ENCODE measurements at places on chromosomes 7 and 10.

GRCh38 chr10:120392671-120393079 is 64.4 kb upstream of the PLPP4 start:
- no peaks in the 10 kb centered on the region for H3K27me3 ChIP-seq
- H3K27ac ChIP-seq: no peak overlapping the region
- no peaks in the 10 kb centered on the region for H3K36me3 ChIP-seq
- no peak for DNase-seq

DNA sequence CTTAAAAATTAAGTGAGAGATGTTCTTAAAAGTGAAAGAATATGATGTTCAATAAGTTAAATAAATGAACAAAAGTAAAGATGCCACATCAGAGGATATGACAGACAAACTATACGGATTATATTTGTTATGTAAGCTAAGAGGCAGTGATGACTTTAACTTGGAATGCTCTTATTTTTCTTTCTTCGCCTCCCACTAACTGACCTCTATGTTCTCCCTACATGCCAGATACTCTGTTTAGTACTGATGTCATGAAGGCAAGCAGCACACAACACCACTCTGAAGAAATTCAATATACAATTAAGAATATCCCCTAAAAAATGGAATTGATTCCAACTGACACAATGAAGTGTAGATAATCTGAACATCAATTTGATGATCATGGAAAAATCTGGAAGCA is 223.4 kb downstream of the DOCK4 start:
- H3K27ac ChIP-seq: no peak overlapping the region
- DNase-seq: no peak
- H3K36me3 ChIP-seq: peaks cover 36% of the 10 kb centered on the region
- no peaks in the 10 kb centered on the region for H3K4me1 ChIP-seq
- no peak overlapping the region for H3K4me3 ChIP-seq

DNA sequence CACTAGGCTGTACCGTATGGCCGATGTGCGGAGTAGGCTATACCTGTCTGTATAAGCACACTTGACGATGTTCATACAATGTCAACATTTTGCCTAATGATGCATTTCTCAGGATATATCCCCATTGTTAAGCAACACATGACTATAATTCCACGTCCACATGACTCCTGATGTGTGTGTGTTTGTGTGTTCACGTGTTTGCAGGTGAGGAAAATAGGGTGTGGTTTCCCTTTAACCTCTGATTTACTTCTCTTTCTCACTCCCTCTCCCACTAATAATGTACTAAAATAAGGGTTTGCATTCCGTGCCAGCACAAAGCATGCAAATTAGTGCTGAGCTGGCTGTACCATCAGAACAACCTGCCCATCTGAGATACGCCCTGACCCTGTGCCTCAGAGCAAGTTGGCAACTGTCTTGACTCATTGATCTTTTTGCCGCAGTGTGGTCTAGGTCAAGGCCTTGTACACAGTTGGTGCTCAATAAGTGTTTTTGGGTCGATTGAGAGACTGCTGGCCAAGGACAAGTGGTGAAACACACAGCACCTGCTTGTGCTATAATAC is 64.6 kb upstream of the DOCK1 start:
- H3K36me3 ChIP-seq: no peaks in the 10 kb centered on the region
- no peak for DNase-seq
- H3K27me3 ChIP-seq: no peaks in the 10 kb centered on the region
- 0 out of 2 replicates have a peak, but pooled peaks cover 5% of the 10 kb centered on the region for H3K4me1 ChIP-seq
- H3K27ac ChIP-seq: no peak overlapping the region
- H3K4me3 ChIP-seq: no peak overlapping the region

- H3K27ac ChIP-seq: no peak overlapping the region
- DNase-seq: no peak
- no peaks in the 10 kb centered on the region for H3K36me3 ChIP-seq
- no peak overlapping the region for H3K4me3 ChIP-seq
- no peaks in the 10 kb centered on the region for H3K4me1 ChIP-seq
Measured at GRCh38 chr10:98236862-98237261, 31.1 kb downstream of the LOXL4 start.

GRCh38 chr10:59706851-59707797 is 2.5 kb downstream of the SLC16A9 start:
- H3K27ac ChIP-seq: no peak overlapping the region
- H3K36me3 ChIP-seq: no peaks in the 10 kb centered on the region
- peaks cover 18% of the 10 kb centered on the region for H3K4me1 ChIP-seq
- no peak for DNase-seq
- H3K4me3 ChIP-seq: no peak overlapping the region
- peaks cover 41% of the 10 kb centered on the region for H3K27me3 ChIP-seq

GRCh38 chr10:72175149-72175548 is 40.7 kb upstream of the ANAPC16 start:
- peaks cover 29% of the 10 kb centered on the region for H3K4me1 ChIP-seq
- no peak overlapping the region for H3K4me3 ChIP-seq
- H3K27ac ChIP-seq: no peak overlapping the region
- DNase-seq: no peak
- no peaks in the 10 kb centered on the region for H3K27me3 ChIP-seq

- H3K4me3 ChIP-seq: no peak overlapping the region
- H3K36me3 ChIP-seq: no peaks in the 10 kb centered on the region
- H3K27me3 ChIP-seq: no peaks in the 10 kb centered on the region
Measured at GRCh38 chr10:1328981-1329614, 272.9 kb downstream of the WDR37 start.

- H3K4me3 ChIP-seq: no peak overlapping the region
- H3K4me1 ChIP-seq: peaks cover 7% of the 10 kb centered on the region
- no peak overlapping the region for H3K27ac ChIP-seq
- H3K36me3 ChIP-seq: no peaks in the 10 kb centered on the region
- DNase-seq: no peak
Measured at GRCh38 chr10:49647554-49647953, 31.9 kb upstream of the C10orf53 start.

DNA sequence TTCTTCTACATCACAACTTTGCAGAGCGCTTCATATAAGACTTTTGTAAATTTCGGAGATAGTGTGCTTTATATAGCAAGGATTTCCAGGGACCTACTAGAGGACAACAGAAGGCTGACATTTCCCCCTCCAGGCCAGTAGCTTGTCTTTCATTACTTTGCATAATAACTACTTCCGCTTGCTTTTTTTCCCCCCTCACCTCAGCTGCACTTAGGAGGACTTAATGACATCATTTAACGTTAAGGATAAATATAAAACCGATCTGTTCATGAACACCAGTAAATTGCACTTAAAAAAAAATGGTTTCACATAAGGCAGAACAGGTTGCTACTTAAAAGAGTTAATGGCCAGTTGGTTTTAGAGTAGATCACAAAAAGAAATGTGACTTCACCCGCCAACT is 172.3 kb downstream of the AUTS2 start:
- H3K36me3 ChIP-seq: no peaks in the 10 kb centered on the region
- no peak overlapping the region for H3K4me3 ChIP-seq
- H3K27me3 ChIP-seq: no peaks in the 10 kb centered on the region
- no peak for DNase-seq
- no peak overlapping the region for H3K27ac ChIP-seq
- H3K4me1 ChIP-seq: no peaks in the 10 kb centered on the region

GRCh38 chr7:124764847-124765400 is 668 bp downstream of the GPR37 start:
- no peaks in the 10 kb centered on the region for H3K36me3 ChIP-seq
- no peaks in the 10 kb centered on the region for H3K27me3 ChIP-seq
- no peak overlapping the region for H3K27ac ChIP-seq
- peaks cover 20% of the 10 kb centered on the region for H3K4me1 ChIP-seq
- DNase-seq: no peak
- H3K4me3 ChIP-seq: no peak overlapping the region

GRCh38 chr7:90246171-90246570 is 1.2 kb downstream of the CFAP69 start:
- no peak overlapping the region for H3K27ac ChIP-seq
- H3K4me1 ChIP-seq: peaks cover 29% of the 10 kb centered on the region
- H3K27me3 ChIP-seq: no peaks in the 10 kb centered on the region
- H3K36me3 ChIP-seq: no peaks in the 10 kb centered on the region
- no peak for DNase-seq
- peak overlapping the region; percentile 76 for H3K4me3 ChIP-seq

DNA sequence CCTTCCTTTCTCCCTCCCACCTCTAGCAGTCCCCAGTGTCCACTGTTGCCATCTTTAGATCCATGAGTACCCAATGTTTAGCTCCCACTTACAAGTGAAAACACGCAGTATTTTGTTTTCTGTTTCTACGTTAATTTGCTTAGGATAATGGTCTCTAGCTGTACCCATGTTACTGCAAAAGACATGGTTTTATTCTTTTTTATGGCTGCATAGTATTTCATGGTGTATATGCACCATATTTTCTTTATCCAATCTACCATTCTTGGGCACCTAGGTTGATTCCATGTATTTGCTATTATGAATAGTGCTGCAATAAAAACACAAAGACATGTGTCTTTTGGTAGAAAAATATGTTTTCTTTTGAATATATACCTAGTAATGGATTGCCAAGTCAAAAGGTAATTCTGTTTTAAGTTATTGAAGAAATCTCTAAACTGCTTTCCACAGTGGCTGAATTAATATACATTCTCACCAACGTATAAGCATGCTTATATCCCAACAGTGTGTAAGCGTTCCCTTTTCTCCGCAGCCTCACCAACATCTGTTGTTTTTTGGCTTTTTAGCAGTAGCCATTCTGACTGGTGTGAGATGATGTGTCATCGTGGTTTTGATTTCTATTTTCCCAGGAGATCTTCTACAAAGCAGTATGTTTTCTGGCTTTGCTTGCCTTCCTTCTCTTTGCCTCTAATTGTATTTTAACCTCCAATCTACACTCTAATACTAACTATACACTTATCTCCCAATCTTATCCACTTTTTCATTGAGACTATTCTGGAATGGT is 179.5 kb upstream of the PHF14 start:
- no peaks in the 10 kb centered on the region for H3K4me1 ChIP-seq
- H3K27me3 ChIP-seq: no peaks in the 10 kb centered on the region
- H3K36me3 ChIP-seq: no peaks in the 10 kb centered on the region
- DNase-seq: no peak
- H3K27ac ChIP-seq: no peak overlapping the region

GRCh38 chr7:76146374-76146773 is 55.3 kb upstream of the SRRM3 start:
- no peak overlapping the region for H3K27ac ChIP-seq
- peak; percentile 27 for DNase-seq
- H3K4me3 ChIP-seq: no peak overlapping the region
- H3K27me3 ChIP-seq: no peaks in the 10 kb centered on the region

DNA sequence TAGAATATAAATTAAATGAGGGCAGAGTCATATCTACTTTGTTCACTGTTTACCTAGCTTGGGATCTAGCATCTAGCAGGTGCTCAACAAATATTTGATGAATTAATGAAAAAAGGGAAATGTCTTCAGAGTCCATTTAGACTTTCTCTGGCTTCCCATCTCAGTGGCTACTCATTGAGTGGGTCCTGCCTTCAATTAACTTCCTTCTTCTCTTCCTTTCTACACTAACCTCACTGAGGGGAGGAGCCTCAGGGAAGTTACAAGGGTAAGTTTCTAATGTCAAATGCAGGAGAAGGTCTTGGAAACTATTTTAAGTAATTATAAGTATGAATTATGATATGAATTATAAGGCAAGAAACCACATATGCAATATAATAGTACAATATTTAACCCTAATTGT is 28.2 kb upstream of the MPP7 start:
- no peak overlapping the region for H3K4me3 ChIP-seq
- no peaks in the 10 kb centered on the region for H3K27me3 ChIP-seq
- H3K4me1 ChIP-seq: peaks cover 15% of the 10 kb centered on the region
- H3K36me3 ChIP-seq: no peaks in the 10 kb centered on the region
- no peak overlapping the region for H3K27ac ChIP-seq
- no peak for DNase-seq

GRCh38 chr7:39394105-39394680 is 172.0 kb upstream of the YAE1 start:
- DNase-seq: no peak
- no peaks in the 10 kb centered on the region for H3K4me1 ChIP-seq
- H3K27me3 ChIP-seq: no peaks in the 10 kb centered on the region

DNA sequence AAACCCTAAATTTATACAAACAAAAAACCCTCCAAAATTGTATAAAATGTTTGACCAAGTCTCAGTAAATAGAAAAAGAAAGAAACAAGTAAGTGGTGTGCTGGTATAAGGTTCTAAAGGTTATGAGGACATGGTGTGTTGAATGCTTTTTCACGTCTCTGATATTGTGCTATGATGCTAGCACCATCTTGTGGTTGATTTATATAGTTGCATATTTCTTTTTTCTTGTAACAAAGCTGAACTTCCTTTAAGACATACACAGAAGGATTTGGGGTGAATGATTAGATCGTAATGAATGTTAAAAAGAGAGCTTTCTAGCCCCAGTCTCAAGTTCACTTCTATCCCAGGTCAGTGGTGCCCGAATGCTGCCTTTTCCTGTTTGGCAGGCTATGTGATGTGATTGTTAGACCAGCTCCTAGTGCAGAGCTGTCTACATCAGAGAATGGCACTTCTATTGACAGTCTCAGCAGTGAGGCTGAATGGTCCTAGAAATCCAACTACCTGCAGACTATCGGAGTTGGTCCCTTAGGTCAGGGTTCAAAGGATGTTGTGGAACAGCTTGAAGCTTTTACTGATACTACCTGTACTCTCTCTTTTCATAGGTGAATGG is 25.0 kb downstream of the VTI1A start:
- H3K27ac ChIP-seq: no peak overlapping the region
- no peak overlapping the region for H3K4me3 ChIP-seq
- peaks cover 17% of the 10 kb centered on the region for H3K4me1 ChIP-seq

DNA sequence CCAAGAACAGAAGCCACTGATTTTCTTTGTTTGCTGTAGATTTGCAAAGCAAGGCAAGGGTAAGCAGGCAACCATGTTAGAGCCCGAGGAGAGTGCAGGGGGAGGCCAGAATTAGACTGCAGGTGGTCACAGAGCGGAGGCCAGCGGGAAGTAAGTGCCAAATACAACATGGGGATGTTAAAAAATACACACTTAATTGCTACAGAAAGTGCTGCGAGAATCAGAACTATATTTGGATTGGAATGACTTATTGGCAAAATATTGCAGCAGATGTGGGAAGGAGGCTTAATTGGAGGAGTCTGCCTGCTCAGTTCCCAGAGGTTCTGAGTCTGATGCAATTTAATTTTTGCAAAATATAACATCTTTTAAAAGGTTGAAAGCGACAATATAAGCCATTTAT is 49.7 kb upstream of the ADCY1 start:
- no peak for DNase-seq
- H3K4me3 ChIP-seq: no peak overlapping the region
- no peaks in the 10 kb centered on the region for H3K36me3 ChIP-seq
- H3K27me3 ChIP-seq: no peaks in the 10 kb centered on the region
- H3K4me1 ChIP-seq: no peaks in the 10 kb centered on the region
- H3K27ac ChIP-seq: no peak overlapping the region

DNA sequence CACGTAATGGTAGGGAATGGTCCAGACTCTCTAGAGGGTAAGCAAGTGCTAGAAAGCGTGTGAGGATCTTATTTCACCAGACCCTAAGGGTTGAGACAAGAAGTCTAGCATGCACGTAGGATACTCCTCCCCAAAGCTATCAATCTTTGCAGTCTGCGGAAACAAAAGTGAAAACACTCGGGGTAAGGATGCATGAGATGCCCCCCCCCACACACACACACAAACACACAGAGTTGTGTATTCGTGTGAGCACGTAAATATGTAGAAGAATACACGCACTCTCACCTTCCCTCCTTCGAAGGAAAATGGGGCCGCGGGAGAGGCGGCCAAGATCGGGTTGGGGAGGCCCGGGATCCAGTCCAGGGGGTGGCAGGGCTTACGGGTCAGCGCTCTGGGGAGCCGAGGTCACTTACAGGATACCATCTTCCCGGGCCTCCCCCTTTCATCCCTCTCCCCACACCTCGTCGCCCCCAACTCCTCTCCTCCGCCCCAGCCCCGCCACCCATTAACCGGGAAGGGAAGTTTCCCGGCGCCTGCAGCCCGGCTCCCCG is 455 bp downstream of the CUL2 start:
- H3K4me3 ChIP-seq: peak overlapping the region; percentile 69
- DNase-seq: no peak
- peaks cover 50% of the 10 kb centered on the region for H3K4me1 ChIP-seq
- no peaks in the 10 kb centered on the region for H3K27me3 ChIP-seq
- H3K36me3 ChIP-seq: no peaks in the 10 kb centered on the region
